ENCODE measurements at places on chromosomes 13 and 19.

DNA sequence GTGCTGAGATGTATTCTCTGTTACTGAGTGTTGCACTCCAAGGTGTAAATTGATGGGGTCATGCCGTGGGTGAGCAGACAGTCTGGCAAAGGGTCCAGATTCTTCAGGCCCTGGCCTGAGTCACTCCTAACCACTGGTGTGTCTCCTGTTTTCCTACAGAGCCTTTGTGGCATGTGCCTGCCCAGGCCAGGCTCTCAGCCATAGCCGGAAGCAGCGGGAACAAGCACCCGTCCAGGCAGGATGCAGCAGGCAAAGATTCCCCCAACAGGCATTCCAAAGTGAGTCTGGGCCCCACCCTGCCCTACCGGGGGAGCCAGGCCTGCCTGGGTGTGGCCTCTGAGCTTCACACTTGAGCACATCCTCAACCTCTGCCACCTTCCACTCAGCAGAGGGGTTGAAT, 61.9 kb downstream of the DPF1 start:
- no peaks in the 10 kb centered on the region for H3K4me1 ChIP-seq
- no peak overlapping the region for H3K27ac ChIP-seq
- H3K27me3 ChIP-seq: no peaks in the 10 kb centered on the region
- H3K36me3 ChIP-seq: peaks cover 12% of the 10 kb centered on the region
- no peak for DNase-seq
- H3K4me3 ChIP-seq: no peak overlapping the region

DNA sequence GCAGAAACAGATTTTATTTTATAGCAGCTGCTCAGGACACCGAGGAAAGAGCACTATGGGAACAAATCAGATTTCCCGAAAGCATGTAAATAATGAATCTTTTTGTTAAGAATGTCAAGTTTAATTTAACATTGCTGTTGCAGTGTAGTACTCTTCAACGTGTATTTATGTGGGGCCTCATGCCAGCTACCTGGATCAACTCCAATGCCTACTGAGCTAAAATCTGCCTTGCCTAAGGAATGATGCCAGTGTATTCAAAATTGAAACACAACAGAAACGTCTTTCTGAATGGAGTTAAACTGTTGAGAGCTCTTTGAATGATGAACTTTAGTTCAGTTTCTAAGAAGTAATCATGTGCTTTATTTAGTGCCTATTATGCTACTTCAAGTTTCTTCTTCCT, 1379.8 kb upstream of the ATXN8OS start:
- no peaks in the 10 kb centered on the region for H3K27me3 ChIP-seq
- H3K4me3 ChIP-seq: no peak overlapping the region
- no peaks in the 10 kb centered on the region for H3K4me1 ChIP-seq
- no peak for DNase-seq
- no peaks in the 10 kb centered on the region for H3K36me3 ChIP-seq

- DNase-seq: peak; percentile 21
- H3K27ac ChIP-seq: peak overlapping the region; percentile 88
- H3K4me1 ChIP-seq: peaks cover 30% of the 10 kb centered on the region
- H3K36me3 ChIP-seq: no peaks in the 10 kb centered on the region
- H3K4me3 ChIP-seq: peak overlapping the region; percentile 79
- no peaks in the 10 kb centered on the region for H3K27me3 ChIP-seq
Measured at GRCh38 chr19:7637374-7638256, 705 bp downstream of the STXBP2 start.

GRCh38 chr13:43988302-43988701, 108.6 kb downstream of the LACC1 start:
- DNase-seq: no peak
- H3K4me1 ChIP-seq: no peaks in the 10 kb centered on the region
- H3K27ac ChIP-seq: no peak overlapping the region
- no peaks in the 10 kb centered on the region for H3K36me3 ChIP-seq

- no peaks in the 10 kb centered on the region for H3K27me3 ChIP-seq
- H3K36me3 ChIP-seq: peaks cover 5% of the 10 kb centered on the region
- H3K4me3 ChIP-seq: no peak overlapping the region
- no peak overlapping the region for H3K27ac ChIP-seq
Measured at GRCh38 chr19:16376241-16376640, 51.6 kb downstream of the KLF2 start.

- H3K27me3 ChIP-seq: no peaks in the 10 kb centered on the region
- H3K4me3 ChIP-seq: no peak overlapping the region
- no peak overlapping the region for H3K27ac ChIP-seq
- DNase-seq: no peak
- H3K36me3 ChIP-seq: no peaks in the 10 kb centered on the region
Measured at GRCh38 chr13:73189362-73189761, 130.6 kb downstream of the KLF5 start.

- H3K27me3 ChIP-seq: no peaks in the 10 kb centered on the region
- H3K4me1 ChIP-seq: no peaks in the 10 kb centered on the region
- no peak overlapping the region for H3K4me3 ChIP-seq
- H3K27ac ChIP-seq: no peak overlapping the region
- DNase-seq: no peak
Measured at GRCh38 chr13:57918086-57918485, 286.5 kb downstream of the PCDH17 start.

DNA sequence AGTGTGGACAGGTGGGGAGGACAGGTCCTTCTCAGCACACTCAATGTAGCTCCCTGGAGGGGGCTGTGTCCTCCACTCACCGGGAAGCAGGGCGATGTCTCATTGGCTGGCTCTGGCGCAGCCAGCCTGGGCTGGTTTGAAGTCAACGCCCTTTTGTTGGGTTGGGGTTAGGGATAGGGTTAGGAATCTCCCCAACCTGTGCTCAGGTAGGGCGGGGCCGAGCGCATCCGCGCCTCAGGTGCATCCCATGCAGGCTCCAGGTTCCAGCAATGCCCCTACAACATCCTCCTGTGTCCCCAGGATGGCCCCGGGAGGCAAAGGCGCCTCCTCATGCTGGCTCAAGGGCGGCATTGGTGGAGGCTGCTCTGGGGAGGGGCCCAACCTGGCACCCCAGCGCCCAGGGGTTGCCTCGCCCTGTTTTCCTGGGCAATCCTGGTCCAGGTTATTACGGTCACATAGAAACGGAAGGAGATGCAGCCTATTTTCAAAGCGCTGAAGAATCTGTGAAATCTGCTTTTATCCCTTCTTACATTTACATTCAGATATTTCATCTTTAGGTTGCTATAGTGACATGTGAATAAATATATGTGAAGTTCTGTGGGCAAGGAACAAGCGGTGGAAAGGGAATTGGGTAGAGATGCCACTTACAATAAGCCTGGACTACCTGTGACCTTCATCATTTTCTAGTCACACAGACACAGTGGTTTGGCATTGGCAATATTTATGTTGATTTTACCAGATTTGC, 74.3 kb downstream of the TM9SF2 start:
- no peak for DNase-seq
- no peak overlapping the region for H3K4me3 ChIP-seq
- no peaks in the 10 kb centered on the region for H3K27me3 ChIP-seq
- H3K27ac ChIP-seq: no peak overlapping the region
- H3K4me1 ChIP-seq: no peaks in the 10 kb centered on the region

DNA sequence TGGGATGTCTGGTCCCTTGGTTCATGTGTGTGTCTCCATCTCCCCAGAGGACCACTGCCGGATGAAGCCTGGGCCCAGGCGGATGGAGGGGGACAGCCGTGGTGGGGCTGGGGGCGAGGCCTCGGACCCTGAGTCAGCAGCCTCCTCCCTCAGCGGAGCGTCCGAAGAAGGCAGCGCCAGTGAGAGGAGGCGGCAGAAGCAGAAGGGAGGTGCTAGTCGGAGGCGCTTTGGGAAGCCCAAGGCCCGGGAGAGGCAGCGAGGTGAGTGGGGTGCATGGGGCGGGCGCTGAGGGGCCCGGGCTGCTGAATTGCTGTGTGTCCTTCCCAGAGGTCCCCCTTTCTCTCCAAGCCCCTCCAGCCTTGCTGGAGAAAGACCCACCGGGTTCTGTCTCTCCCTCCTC, 3.2 kb downstream of the CCDC106 start:
- H3K27me3 ChIP-seq: no peaks in the 10 kb centered on the region
- peaks cover 24% of the 10 kb centered on the region for H3K4me1 ChIP-seq
- H3K4me3 ChIP-seq: no peak overlapping the region
- no peak for DNase-seq

DNA sequence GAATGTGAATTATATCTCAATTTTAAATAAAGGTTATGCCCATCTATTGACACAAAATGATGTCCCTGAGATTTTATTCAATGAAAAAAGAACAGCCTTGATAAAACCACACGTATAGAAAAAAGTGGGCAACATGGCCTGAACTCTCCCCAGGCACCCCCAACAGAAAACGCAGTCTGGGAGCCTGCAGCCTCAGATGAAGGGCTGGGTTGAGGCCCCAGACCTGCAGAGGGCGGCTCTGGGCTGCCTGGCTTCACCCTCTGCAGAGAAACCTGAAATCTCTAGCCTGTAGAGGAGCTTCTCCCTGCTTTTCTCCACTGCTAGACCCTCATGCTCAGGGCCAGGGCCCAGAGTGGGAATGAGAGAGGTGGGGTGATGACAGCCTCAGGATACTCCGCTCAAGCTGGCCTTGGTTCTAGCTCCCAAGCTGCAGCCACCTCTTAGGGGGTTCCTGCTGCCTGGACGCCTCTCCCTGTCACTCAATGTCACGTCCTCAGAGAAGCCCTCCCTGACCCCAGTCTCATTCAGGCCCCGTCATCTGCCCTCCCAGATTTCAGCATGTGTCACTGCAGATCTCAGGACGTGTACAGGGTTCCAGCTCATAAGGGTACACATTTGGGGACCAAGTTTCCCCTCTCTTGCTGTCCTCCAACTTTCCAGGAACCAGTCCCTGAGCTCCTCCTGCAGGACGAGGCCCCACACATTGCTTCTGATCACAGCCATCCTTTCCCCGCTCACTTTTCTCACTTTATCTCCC, 1.8 kb downstream of the MBD3 start:
- peak overlapping the region; percentile 87 for H3K4me3 ChIP-seq
- no peaks in the 10 kb centered on the region for H3K27me3 ChIP-seq
- H3K36me3 ChIP-seq: no peaks in the 10 kb centered on the region
- peak overlapping the region; percentile 80 for H3K27ac ChIP-seq

DNA sequence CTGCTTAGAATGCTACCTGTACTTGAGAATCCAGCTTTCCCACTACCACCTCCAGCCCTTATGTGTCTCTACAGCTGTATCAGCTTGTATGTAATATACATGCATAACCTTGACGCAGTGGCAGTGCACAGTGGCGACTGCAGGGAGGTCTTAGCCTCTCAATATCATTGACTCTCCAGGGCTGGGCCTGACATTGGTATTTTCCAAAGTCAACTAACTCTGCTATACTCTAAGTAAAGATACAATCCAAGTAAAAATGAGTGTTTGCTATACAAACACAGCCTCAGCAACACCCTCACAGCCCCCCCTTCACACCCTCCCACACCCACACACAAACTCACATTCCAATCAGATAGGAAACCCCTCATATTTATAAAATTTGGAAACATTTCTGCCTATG, 6.7 kb upstream of the UBL3 start:
- H3K27ac ChIP-seq: no peak overlapping the region
- H3K27me3 ChIP-seq: no peaks in the 10 kb centered on the region
- H3K4me3 ChIP-seq: no peak overlapping the region

DNA sequence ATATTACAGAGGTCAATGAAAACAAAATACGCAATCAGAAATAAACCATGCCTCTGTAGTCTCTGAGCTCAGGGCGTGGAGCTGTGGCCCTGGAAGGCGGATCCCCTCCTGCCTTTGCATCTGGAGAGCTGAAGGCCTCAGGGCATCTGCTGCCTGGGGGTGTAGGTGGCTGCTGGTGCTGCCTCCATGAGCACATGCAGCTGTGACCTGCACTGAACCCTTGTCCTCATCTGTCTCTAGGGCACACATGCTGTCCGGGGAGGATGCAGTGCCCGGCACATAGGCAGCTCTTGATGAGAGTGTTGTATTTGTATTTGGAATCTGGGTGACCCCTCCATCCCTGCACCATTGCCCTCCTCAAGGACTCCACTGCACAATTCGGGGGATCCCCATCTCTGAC, 185.7 kb downstream of the TEX29 start:
- H3K27ac ChIP-seq: no peak overlapping the region
- H3K27me3 ChIP-seq: no peaks in the 10 kb centered on the region
- no peak overlapping the region for H3K4me3 ChIP-seq
- no peak for DNase-seq

DNA sequence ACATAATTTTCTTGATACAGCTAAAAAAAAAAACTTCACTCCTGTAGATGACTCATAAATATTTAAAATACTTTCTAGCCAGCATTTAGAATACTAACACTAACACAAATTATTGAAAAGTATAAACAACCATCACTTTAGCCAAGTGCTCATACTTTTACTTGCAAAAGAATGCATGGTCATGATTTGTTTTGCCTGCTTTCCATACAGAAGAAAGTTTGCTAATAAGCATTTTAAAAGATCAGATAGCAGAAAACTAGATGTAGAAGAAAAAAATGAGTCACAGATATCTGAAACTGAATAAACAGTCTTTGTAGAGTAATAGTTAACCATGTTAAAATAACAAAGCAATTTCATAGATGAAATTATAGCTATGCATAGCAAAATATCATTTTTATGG, 2280.4 kb upstream of the PCDH20 start:
- H3K4me1 ChIP-seq: no peaks in the 10 kb centered on the region
- no peaks in the 10 kb centered on the region for H3K27me3 ChIP-seq
- H3K4me3 ChIP-seq: no peak overlapping the region
- no peaks in the 10 kb centered on the region for H3K36me3 ChIP-seq
- no peak overlapping the region for H3K27ac ChIP-seq

DNA sequence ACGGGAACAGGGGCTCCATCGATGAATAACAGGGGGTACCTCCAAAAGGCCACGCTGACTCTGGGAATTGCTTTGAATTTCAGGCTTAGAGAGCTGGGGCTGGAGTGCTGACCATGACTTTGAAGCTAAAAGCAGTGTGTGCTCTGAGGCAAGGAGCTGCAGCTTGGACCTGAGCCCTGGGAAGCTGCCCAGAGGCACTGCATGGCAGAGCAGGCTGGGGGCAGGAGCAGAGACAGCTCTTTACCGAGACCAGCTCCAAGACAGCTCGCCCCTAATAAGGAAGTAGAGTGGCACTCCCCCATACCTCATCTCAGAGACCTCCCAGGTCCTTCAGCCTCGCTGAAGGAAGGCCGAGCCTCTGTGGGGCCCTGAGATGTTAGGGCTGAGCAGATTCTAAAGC, 200.2 kb downstream of the COL4A1 start:
- no peak for DNase-seq
- no peaks in the 10 kb centered on the region for H3K4me1 ChIP-seq
- H3K4me3 ChIP-seq: no peak overlapping the region

DNA sequence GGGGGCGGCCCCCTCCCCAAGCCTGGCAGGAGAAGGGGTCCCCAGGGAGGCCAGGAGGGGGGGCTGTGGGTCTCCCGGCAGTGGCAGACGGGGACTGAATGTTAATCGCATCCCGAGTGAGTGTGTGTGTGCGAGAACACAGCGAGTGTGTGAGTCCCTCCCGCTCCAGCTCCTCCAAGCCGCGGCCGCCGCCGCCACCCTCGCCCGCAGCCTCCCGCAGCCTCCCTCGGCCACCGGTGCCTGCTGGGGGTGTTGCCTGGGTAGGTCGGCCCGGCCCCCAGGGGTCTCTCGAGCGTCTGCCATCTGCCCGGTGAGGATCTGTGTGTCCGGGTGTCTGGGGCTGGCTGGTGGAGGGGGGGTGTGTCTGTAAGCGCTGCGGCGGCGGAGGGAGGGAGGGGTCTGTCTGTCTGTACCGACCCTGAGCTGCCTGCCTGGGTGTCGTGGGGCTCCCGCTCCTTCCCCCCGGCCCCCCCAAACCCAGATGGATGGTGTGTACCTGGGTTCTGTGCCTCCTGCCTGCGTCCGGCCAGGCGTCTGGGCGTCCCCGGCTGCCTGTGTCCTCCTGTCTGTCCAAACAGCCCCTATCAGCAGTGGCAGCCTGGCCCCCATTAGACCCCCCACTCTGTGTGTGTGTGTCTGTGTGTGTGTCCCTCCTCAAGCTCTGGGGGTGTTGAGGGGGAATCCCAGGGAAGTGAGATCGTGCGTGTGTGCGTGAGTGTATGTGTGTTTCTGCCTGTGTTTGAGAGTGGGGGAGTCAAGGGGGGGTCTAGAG, at the start of gene GRIN2D:
GRIN2D (plus strand) TSS at position 110 of the 772 bp plus-strand sequence. CDS start 4,725 bp downstream, outside the sequence.
- H3K36me3 ChIP-seq: no peaks in the 10 kb centered on the region
- H3K4me3 ChIP-seq: no peak within 1 kb of the TSS
- H3K27me3 ChIP-seq: peaks cover 29% of the 10 kb centered on the region
- no peak for DNase-seq
- H3K4me1 ChIP-seq: peaks cover 50% of the 10 kb centered on the region
- no peak within 1 kb of the TSS for H3K27ac ChIP-seq
